NCI-H526 treated with DMSO at 0.1 percent for 48 hours (cell line): ENCODE measurements at places on chromosomes 2 and 18.

DNA sequence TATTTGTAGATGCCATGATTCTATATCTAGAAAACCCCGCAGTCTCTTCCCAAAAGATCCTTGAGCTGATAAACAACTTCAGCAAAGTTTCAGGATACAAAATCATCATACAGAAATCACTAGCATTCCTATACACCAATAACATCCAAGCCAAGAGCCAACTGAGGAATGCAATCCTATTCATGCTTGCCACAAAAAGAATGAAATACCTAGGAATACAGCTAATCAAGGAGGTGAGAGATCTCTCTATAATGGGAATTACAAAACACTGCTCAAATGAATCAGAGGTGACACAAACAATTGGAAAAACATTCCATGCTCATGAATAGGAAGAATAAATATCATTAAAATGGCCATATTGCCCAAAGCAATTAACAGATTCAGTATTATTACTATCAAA lies 551.4 kb upstream of the SLC39A10 start:
- DNase-seq: no peak

- DNase-seq: no peak
These were observed 50.1 kb upstream of the HAAO start for GRCh38 chr2:42842466-42842865.

GRCh38 chr2:225002656-225003045 lies 39.6 kb downstream of the DOCK10 start:
- DNase-seq: no peak

- DNase-seq: no peak
These were observed 34.3 kb upstream of the ITM2C start for GRCh38 chr2:230830428-230830827.

DNA sequence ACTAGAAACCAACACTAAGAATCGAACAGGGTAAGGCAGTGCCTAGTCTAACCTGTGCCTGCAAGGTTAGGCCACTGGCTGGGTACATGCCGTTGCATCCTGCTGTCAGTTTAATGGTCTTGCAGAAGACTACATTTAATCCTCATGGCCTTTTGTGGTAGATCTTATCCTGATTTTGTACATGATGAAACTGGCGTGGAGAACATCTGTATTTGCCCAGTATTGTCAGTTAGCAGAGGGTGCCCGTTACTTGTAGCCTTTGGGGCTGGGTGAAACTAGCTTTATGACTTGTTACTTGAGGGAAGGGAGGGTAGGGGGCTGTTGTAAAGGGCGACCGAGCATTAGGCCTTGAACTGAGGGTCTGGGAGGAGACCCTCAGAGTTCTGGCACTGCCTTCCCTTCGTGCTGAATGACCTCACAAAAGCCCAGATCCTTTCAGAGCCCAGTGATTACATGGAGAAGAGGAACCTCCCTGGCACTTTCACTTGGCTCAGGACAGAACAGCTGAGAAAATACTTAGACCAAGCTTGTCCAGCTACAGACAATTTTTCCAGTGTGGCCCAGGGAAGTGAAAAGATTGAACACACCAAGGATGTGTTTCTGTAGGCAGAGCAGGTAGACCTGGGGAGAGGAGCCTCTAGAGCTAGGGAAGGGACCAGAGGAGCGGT lies 19.5 kb downstream of the SLC20A1 start:
- no peak for DNase-seq

DNA sequence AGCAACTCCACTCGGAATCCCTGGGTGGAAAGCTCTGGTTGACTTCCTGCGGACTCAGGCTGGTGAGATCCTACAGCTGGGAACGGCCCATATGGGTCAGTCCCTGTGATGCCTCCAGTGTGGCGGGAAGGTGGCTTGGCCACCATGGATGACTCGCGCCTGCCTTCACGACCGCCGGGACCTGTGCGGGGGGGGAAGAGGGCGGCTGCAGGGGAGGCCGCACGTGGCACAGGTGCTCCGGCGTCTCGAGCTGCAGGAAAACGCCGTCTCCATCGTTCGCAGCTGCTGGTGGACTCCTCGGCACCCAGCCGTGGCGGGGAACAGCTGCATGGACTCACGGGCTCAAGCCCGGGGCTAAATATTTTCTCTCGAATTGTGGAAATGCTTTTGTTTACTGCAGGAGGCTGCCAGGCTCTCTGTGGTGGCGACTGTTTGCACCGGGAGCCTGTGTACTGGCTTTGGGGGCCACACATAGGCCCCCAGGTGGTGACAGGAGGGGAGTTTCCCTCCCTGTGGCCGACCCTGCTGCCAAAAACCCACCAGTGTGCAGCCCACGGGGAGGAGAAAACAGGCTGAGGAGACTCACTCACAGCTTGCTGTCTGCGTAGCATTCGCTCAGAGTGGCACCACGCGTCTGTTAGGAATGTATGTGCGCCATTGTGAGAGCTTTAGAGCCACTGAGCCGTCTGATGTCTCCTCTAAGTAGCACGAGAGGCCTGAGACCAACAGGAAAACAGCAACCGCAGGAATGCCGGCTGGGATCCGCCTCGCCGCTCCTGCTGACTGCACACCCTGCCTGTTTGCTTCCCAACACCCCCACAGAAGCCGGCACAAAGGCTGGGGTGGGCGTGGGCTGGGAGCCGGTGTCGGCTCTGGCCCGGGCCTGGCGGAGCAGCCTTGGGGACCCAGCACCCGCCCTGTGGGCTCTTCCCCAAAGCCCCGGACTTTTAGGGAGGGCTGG lies 89.2 kb downstream of the NFATC1 start:
- DNase-seq: no peak

DNA sequence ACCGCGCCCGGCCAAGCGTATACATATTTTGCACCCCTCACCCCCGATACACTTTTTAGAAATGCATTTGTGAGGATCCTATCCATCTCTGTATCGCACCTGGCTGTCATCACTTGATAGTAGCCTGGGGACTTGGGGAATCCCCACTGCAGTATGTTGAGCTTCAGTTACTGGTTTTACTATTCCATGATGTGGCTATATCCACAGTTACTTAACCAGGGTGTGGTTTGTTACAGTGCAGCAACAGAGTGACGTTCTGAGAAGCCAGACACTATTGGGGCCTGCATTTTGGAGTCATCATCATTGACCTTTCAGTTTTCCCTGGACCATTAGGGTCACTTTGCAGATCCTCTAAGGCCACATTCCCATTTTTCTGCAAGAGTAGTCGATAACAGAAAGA lies 212.7 kb downstream of the AGAP1 start:
- DNase-seq: no peak
